ENCODE measurements at places on chromosomes 7 and 10.
A peak's percentile ranks its signal among the peaks of the same experiment; 100 is the strongest.

- DNase-seq, result no peak
These were observed 13.0 kb upstream of the PDIA4 start for GRCh38 chr7:149041350-149041749.

DNA sequence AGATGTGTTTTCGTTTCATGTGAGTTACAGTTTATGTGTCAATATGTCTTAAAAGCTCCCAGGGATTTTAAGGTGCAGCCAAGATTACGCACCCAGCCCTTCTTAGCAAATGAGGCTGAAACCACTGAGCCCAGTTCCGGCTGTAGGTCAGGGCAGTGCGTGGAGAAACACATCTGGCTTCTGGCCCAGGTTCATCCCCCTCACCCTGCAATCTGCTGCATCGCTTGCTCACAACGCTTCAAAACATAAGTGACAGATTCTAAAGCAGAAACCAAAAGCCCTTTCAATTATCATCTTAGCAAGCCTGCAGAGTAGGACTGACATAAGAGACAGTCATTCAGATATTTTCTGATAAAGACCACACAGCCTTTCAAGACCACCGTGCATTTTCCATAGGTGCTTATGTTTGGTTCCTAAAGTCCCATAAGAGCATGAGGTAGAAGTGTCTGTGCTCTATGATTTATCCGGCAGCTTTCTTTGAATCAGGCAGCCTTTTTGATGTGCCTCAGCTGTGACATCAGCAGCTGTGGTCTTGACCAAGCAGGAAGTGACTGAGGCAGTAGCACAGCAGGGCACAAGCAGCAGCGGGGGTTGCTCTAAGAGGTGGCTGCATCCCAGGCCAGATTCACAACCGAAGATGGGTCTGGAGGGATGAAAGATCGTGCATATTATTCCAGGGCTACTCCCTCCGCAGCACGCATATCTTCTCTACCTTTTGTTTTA is 72.1 kb upstream of the LYZL2 start:
- DNase-seq, result peak; percentile 54

DNA sequence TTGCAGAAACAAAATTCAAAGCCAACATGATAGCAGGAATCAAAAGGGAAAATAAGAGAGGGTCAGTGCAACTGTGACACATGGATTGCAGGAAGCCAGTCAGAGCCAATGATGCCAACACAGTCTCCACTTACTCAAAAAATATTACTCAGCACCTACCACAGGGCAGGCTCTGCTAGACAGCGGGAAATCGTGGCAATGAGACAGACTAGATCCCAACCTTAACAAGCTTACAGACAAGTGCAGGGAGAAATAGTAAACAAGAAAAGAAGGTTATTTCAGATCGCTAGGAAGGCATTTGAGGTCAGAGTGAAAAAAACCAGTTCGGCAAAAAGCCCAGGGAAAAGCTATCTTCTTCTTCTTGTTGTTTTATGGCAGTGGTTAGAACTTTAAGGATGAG is 45.2 kb upstream of the NPFFR1 start:
- DNase-seq, result no peak

- no peak for DNase-seq
These were observed 361.8 kb downstream of the GATA3 start for GRCh38 chr10:8416192-8416701.

DNA sequence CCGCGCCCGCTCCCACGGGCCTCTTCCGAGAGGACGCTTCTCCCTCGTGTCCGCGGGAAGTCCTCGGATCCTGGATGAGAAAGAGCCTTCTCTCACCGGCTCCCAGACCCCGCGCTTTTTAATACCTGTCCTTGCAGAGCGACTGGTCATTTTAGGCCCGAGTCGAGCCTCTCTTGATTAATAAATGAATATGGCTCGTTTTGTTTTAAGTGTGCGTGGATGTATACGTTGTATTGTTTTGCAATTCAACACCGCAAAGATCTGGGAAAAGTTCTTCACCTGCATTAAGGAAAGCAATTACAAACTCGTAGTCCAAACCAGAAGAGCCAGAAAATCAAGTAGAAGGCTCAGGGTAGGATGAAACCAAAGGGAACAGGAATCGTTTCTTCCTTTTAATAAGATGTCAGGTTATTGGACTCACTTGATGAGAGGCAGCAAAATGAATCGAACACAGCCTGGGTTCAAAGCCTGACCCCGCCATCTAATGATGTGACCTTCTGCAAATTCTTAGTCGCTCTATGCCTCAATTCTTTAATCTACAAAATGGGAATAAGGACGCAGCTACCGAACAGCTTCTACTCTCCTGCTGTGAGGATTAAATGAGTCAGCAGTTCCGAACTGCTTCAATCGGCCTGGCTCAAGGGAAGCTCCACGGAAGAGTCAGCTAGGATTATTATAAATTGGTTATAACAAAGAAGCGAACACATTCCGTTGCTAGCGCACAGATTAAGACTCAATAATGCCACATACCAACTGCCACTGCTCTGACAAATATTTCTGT is 277.8 kb upstream of the NEBL start:
- no peak for DNase-seq

DNA sequence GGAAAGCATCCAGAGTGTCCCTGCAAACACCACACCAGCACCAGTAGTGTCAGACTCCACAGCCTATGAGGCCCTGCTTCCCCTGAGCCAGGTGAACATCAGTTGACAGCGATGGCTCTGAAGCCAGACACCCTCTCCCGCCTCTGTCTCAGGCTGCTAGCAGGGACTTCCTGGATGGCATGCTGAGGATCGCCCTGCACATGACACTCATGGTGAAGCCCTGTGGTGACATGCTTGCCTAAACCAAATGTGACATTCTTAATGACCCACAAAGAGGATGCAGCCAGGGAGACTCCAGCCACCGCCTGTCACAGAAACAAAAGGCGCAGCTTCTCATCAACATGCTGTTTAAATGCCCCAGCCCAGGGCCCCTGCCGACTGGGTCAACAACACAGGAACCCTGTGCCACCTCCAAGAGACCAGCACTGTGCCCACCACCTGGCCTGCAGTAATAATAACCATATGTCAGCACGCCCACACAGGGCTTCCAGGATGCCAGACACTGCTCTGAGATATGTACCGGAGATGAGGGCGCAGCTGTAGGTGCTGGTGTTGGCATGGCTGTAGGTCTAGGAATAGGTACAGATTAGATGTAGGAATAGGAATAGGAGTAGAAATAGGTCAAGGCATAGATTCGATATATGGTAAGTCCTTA is 81.3 kb downstream of the GRID1 start:
- no peak for DNase-seq

GRCh38 chr7:158430308-158431034 is 157.2 kb downstream of the PTPRN2 start:
- no peak for DNase-seq

- DNase-seq, result peak; percentile 7
These were observed 82.4 kb downstream of the ADCYAP1R1 start for GRCh38 chr7:31134246-31135188.

- DNase-seq, result no peak
These were observed 59.6 kb upstream of the C1GALT1 start for GRCh38 chr7:7122701-7123281.

DNA sequence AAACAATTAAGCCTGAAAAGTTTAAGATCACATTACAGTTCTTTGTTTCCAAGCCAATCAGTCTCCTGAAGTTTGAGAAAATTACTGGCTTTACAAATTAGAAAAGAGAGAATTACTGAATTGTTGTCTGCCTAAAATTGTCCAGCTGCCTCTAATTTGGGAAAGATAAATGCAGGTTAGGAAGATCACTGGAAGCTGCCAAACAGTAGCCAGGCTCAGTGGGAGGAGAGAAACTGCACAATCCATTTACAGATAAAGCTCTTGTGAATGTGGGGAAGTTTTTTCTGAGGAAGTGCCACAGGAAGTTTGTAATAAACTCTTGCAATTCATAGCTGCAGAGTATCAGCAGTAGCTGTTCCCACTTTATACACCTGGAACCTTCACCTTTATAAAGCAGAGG is 100.7 kb downstream of the IQUB start:
- DNase-seq, result no peak

GRCh38 chr7:34165927-34166550 is 260.7 kb downstream of the BMPER start:
- DNase-seq, result no peak

DNA sequence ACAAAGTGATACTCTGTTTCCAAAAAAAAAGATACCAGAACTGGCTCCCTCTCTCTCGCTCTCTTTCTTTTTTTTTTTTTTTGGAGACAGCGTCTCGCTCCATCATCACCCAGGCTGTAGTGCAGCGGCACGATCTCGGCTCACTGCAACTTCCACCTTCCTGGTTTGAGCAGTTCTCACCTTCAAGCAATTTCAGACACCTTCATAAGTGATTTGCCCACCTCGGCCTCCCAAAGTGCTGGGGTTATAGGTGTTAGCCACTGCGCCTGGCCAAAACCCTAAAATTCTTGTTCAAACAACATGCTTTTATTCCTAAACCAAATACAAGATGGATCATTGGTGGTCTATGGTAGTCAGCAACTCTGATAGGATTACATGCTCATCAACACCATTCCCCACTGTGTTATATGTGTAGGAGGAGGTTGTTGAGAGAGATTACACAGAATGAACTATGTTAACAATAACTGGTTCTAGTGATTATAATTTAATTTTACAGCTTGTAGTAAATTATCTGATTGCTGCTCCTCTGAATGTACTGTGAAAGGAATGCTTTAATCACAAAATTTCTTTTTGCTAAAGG is 15.5 kb downstream of the ACBD5 start:
- DNase-seq, result no peak

DNA sequence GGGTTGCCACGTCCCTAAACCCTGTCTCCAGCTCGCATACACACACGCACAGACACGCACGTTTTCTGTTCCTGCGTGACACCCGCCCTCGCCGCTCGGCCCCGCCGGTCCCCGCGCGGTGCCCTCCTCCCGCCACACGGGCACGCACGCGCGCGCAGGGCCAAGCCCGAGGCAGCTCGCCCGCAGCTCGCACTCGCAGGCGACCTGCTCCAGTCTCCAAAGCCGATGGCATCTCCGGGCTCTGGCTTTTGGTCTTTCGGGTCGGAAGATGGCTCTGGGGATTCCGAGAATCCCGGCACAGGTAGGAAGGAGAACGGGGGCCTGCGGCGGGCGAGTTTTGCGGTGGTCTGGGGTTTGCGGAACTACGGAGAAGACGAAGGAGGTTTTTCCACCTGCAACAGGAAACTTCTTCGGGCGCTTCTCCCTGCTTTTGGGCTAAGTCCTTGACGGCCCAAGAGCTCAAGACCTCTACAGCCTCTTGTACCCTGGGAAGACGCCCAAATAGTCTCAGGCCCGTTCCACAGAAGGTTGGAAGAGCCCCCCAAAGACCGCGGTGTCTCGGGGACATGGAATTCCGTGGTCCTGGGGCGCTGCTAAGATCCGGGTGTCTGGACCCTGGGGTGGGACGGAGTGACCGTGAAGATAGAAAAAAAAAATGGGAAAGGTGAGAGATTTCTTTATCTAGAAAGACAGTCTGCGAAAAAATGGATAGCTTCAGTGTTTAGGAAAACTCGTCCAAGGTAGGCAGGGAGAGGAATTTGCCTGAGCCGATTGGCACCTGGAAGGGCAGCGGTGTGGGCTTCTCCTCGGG is at the start of gene GAD2:
GAD2 (plus strand) TSS at position 190 of the 811 bp plus-strand sequence; CDS start at position 226, 36 bp downstream.
- DNase-seq, result no peak

DNA sequence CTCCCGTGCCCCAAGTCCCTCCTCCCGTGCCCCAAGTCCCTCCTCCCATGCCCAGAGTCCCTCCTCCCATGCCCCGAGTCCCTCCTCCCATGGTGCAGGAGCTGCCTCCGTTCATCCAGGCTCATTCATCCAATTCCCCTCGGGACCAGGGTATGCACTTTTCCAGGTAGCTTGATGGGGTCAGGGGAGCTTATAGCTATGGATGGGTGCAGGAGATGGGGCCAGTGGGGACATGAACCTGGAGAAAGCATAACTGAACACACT is 201.3 kb downstream of the PTPRN2 start:
- DNase-seq, result no peak

- DNase-seq, result no peak
These were observed 775.4 kb downstream of the TYW1 start for GRCh38 chr7:67771846-67772605.

GRCh38 chr7:135713836-135714470 is 14.0 kb downstream of the SLC13A4 start:
- no peak for DNase-seq

GRCh38 chr7:81768951-81769778 is 682 bp downstream of the HGF start:
- DNase-seq, result no peak

DNA sequence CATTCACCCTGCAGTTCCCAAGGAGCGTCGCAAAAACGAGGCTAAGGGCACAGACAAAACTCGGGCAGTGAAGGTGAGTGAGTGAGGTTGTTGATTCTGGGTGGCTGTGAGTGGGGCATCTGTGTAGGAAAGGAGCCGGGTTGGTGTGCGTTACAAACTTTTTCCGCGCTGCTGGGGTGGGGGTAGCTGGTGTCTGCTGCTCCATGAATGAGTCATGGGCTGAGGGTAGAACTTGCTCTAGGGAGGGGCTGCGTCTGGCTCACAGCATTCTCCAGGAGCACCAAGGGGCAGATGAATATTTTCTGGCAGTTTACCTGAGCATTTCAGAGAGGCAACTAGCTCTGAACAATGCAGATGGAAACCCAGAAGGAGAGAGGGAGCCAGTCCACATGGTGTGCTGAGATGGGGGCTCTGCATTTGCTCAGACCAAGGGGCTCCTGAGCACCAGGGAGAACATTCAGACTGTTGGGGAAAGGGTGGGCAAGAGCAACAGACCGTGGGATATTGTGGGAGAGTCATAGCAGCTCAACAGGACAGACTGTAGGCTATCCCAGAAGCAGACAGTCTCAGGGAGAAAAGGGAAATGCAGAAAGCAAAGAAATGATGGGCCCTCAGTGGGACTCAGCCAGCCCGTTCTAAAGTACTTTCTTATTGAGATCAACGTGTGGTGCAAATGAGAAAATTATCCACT is 18.8 kb downstream of the NOBOX start:
- DNase-seq, result no peak

Data from T follicular helper cell (primary cell).